ENCODE measurements at places on chromosomes 1 and 21. TPM values are rescaled to one million over a fixed set of nuclear protein-coding genes. Genes with fewer than 3 reads are reported as not detected.

DNA sequence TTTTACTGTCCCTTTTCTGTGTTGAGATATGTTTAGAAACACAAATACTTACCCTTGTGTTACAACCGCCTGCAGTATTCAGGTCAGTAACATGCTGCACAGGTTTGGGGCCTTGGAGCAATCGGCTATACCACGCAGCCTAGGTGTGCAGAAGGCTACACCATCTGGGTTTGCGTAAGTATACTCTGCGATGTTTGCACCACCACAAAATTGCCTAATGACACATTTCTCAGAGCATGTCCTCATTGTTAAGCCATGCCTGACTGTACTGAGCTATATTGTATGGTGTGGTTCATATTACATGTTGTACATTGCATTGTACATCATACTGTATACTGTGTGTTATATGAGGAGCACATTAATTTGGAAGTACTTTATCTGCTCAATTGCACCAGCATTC, 247.4 kb downstream of the RHOU start:
- no peak for DNase-seq

DNA sequence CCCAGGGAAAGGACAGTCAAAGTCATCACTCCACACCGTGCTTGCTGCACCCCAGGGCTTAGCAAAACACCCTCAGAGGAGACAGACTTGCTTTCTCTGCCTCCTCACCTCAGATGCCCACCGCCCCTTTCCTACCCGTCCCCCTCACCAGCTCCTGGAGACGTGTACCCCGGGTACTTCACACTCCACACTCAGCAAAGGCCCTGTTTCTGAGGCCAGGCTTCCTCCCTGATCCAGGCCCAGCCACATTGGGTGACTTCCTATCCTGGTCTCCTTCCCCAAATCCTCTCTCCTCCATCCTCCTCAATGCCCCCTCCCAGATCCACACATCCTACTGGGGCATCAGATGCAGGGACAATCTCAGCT, 116.7 kb downstream of the DMRTB1 start:
- DNase-seq = no peak

- DNase-seq = peak; percentile 87
Observed at GRCh38 chr1:248810727-248811513, 14.8 kb downstream of the SH3BP5L start.

DNA sequence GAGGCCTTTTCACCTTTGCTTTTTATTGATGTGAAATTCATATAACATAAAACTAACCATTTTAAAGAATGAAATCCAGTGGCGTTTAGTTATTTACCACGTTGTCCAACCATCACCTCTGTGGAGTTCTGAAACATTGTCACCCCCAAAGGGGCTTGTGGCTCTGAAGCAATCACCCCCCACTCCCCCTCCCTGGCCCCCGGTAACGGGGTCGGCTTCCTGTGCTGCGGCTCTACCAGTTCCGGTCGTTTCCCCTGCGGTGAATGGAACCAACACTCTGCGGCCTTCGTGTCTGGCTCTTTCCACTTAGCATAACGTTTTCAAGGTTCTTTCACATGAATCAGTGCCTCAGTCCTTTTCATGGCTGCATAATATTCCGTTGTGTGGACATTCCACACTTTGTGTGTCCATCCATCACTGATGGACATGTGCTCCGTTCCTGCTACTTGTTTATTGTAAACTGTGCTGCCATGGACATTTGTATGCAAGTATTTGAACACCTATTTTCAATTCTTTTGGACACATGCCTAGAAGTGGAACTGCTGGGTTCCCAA, 1.8 kb upstream of the ISG15 start:
- DNase-seq = no peak

GRCh38 chr1:209542585-209542984, 40.9 kb upstream of the CAMK1G start:
- peak; percentile 20 for DNase-seq

Gene CFHR4
- not detected for total RNA-seq

DNA sequence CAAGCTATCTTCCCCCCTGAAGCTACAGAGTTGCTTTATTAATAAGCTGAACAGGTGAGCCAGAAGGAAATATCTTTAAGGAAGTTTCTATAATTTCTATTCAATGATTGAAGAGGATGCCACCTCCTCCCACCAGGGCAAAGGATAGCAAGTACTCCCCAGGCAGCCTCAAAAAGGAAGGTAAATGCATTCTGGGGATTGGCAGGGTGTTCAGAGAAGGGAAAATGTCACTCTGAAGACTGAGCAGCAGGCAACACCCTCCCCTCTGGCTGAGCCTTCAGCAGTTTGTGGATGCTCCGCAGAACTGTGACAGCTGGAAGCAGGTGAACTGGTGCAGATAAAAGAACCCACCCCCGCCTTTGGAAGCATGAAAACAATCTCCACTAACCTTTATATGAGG, 140.8 kb downstream of the BRINP2 start:
- DNase-seq = no peak

DNA sequence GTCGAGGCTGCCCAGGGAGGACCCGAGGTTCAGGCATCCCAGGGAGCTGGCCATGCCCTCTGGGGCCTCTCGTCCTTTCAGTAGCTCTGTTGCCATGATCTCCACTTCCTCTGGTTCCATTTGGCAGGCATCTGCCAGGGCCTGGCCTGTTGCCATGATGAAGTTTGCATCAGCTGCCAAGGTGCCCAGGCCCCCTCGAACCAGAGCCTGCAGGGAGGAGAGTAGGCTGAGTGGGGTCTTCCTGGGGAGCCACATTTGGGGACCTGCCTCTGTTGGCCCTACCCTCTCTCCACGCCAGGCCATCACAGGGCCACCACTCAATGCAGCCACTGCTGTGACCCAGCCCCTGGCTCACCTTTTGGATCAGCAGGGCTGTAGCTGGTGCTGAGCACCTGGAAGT, 16.4 kb upstream of the KIF21B start:
- no peak for DNase-seq

Gene NFASC
- total RNA-seq = 6.0 TPM

DNA sequence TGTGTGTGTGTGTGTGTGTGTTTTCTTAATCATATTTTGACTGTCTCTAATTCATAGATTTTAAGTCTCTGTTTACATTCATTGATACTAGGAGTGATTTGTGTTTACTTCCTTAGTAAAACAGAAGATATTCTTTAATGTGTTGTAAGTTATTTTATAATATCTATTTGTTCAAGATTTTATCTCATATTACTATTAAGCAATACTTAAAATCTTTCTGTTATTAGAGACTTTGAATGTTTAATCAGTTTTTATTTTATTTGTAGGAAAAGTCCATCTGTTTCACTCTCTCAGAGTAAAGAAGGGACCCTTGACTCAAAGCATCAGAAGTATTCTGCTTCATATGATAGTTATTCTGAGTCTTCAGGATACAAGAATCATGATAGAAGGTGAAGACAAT, 89.2 kb downstream of the CEP350 start:
- no peak for DNase-seq

- DNase-seq = no peak
Observed at GRCh38 chr1:95207223-95207935, 26.6 kb upstream of the RWDD3 start.

Gene MYCL
- total RNA-seq = 0.12 TPM

Gene CDCA8
- 48.3 TPM for total RNA-seq

Gene CFAP74
- total RNA-seq = 0.10 TPM

DNA sequence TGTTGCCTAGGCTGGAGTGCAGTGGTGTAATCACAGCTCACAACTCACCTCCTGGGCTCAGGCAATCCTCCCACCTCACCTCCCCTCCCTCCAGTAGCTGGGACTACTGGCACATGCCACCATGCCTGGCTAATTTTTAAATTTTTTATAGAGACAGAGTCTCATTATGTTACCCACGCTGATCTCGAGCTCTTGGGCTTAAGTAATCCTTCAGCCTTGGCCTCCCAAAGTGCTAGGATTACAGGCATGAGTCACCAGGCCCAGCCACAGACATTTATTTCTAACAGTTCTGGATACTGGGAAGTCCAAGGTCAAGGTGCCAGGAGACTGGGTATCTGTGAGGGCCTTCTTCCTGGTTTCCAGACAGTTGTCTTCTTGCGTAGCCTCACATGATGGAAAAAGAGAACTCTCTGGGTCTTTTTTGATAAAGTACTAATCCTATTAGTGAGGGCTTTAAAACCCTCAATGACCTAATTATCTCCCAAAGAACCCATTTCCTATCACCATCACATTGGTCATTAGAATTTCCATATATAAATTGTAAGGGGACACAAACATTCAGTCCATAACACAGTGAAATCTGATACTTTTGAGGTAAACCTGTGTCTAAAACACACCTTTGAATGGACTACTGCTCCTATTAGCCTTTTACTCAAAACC, 67.9 kb downstream of the PHACTR4 start:
- peak; percentile 91 for DNase-seq

DNA sequence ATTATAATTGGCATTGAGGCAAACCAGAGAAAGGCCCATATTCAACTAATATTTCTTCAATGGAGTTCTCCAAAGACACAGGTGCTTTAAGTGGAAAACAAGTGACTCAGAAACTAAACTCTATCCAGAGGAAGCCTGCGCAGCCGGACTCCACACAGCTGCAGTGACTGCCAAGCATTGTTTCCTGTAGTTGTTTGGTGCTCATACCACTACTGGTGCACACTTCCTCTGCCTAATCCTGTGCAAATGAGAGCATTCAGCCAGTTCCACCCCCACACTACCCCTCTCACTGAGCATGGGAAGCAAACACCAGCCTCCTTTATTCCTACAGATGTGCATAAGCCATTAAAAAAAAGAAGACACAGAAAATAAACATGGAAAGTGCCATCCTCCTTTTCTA, 102.9 kb downstream of the VAV3 start:
- DNase-seq = no peak

Gene TNFAIP8L2
- total RNA-seq = not detected

Gene ADAMTS5
- total RNA-seq = 0.29 TPM

DNA sequence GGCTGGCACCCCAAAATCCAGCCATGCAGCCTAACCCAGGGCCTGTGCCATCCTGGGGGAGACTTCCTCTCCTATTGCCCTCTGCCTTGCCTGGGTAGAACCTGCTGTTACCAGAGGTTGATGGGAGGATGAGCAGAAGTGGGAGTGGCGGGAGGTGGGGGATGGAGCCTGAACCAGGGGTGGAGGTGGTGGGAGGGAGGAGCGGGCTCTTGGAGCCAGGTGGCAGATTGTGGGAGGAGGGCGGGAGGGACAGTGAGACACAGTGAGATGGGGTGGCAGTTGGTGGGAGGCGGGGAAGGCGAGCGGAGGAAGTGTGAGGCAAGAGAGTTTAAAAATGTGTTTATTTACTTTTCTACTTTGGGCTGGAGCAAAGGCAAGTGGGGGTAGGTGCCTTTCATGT, 87.3 kb downstream of the KCNJ6 start:
- DNase-seq = peak; percentile 26

Gene AQP10
- not detected for total RNA-seq

Gene IL19
- not detected for total RNA-seq

GRCh38 chr1:45340816-45341466, 701 bp upstream of the MUTYH start:
- peak; percentile 20 for DNase-seq

Gene GUCA2A
- not detected for total RNA-seq

DNA sequence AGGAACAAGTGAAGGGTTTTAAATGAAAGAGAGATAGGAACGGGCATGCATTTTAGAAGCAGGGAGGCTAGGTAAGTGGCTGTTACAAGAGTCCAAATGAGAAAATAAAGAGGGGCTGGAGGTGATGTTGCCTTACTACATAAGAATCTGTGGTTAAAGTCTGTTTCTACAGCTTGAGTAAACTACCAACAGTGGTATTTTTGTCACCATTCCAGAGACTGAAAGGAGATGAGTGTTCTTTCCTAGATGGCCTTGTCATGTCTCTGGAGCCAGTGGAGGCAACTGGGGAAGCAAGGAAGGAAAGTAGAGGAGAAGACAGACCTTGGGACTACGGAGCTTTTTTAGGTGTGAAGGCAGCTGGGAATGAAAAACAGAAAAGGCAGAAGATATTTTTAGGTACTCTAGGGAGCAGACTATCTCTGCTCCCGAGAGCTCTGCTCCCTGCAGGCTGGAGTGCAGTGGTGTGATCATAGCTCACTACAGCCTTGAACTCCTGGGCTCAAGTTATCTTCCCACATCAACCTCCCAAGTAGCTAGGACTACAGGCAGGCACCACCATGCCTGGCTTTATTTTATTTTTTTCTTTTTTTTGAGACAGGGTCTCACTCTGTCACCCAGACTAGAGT, 12.2 kb downstream of the HDAC1 start:
- DNase-seq = no peak

- DNase-seq = no peak
Observed at GRCh38 chr1:159981351-159982055, 27.5 kb upstream of the SLAMF9 start.

- DNase-seq = no peak
Observed at GRCh38 chr1:44786138-44786840, 1.7 kb downstream of the BEST4 start.

Gene LRRC53
- total RNA-seq = not detected
